ENCODE measurements at places on chromosomes 6 and 20.

GRCh38 chr6:39452306-39453145 lies 130.0 kb upstream of the KCNK16 start:
- no peak for DNase-seq

GRCh38 chr6:134318236-134318973 lies 493 bp upstream of the SGK1 start:
- DNase-seq: no peak

DNA sequence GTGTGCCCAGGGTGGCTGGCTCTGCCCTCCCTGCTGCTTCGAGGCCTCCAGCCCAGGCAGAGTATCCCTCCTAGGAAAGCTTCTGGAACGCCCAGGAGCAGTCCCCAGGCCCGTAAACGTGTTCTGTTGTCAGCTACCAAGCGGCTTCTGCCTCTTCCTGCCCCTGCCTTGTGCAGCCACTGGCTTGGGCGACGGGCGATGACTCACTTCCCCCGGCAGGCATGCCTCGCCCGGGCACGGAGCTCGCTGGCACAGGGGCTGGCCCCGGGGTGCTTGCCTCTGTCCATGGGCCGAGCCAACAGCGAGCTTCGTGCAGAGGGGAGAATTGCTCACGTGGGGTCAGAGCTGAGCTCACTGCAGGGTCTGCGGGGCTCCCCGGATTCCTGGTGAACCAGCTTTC lies 86.7 kb upstream of the THBS2 start:
- no peak for DNase-seq

DNA sequence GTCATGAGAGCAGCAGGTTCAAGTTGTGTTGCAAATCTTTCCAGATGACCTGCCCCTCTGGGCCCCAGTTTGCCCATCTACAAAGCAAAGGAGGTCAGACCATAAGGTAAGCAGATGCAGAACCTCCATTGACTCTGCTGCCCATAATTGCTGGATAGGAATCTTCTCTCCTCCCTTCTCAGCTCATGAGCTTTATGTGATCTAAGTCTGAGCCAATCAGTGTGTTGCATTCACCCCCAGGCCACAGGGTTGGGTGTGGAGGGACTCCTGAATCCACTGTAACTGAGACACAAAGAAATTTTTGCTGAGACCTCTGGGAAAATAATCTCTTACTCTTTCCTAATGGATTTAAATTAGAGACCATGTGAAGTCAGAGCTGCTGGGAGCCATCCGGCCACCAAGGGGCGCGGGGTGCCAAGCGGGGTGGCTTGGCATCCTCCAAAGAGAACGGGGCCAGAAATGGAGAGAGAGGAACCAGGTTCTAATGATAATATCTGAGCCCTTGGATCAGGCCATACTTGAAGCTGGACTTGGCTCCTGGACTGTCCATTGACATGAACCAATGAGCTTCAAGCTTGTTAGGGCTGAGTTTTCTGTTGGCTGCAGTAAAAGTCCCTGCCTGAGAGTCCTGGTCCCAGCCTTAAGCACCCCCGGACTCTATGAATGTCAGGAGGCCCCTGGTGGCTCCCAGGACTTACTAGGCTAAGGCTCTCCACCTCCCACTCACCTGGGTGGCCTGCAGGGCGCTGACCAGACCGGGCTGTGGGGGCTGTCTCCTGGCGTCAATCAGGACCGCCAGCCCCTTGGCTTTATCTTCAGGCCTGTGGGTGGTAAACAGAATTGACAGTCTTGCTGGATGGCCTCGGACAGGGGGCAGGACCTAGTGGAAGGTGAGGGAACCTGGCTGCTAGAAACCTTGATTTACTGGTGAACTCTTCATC lies 32.8 kb downstream of the KIAA1755 start:
- no peak for DNase-seq

- no peak for DNase-seq
Measured at GRCh38 chr20:25592135-25592852, 7.0 kb upstream of the NINL start.

DNA sequence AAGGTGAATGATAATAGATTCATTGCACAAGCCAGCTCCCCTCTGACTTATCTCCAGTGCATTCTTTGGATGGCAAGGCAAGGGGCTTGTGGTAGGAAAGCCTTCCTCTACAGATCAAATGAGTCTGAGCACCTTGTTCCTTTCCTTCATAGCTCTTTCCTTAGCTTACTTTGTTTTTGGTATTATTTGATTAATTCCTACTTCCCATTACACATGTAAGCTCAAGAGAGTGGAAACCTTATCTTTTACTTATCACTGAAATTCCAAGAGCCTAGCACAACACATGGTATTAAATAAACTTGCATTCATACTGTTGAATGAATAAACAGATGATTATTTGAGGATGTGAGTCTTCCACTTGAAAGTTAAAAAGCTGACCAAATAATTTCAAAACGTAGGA lies 41.7 kb downstream of the FRK start:
- DNase-seq: no peak

Measured in activated CD8-positive, alpha-beta memory T cell treated with anti-CD3 and anti-CD28 coated beads for 24 hours (primary cell).